Stimulated activated CD4-positive, alpha-beta T cell treated with anti-CD3 and anti-CD28 coated beads, Interleukin-15, amount 100 ng/mL, for 1 hour (primary cell): ENCODE measurements at places on chromosomes 7 and 10.

DNA sequence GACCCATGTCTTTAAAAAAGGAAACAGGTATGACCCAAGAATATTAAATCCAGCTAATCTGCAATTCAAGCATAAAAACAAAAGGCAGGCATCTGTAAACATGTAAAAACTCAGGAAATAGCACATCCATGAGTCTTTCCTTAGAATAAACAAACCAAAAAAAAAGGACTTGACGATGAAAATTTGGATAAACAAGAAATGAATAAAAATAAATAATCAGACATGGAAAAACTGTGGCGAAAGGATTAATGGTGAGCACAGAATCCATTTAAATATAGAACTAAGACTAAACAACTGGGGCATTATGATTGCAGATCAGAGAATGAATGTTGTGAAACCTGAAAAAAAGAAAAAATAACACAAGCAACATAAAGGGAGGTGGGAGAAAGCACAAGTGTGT lies 170.1 kb downstream of the DOCK4 start:
- DNase-seq, result no peak

- DNase-seq, result no peak
Measured at GRCh38 chr7:42082144-42082543, 154.9 kb downstream of the GLI3 start.

- DNase-seq, result no peak
Measured at GRCh38 chr10:130936851-130937250, 374.7 kb downstream of the TCERG1L start.

- DNase-seq, result no peak
Measured at GRCh38 chr10:125679436-125679835, 3.5 kb downstream of the TEX36 start.
